ENCODE measurements at places on chromosomes 5 and 9.

GRCh38 chr9:99266255-99267023 is 44.4 kb downstream of the SEC61B start:
- peak; percentile 27 for DNase-seq

DNA sequence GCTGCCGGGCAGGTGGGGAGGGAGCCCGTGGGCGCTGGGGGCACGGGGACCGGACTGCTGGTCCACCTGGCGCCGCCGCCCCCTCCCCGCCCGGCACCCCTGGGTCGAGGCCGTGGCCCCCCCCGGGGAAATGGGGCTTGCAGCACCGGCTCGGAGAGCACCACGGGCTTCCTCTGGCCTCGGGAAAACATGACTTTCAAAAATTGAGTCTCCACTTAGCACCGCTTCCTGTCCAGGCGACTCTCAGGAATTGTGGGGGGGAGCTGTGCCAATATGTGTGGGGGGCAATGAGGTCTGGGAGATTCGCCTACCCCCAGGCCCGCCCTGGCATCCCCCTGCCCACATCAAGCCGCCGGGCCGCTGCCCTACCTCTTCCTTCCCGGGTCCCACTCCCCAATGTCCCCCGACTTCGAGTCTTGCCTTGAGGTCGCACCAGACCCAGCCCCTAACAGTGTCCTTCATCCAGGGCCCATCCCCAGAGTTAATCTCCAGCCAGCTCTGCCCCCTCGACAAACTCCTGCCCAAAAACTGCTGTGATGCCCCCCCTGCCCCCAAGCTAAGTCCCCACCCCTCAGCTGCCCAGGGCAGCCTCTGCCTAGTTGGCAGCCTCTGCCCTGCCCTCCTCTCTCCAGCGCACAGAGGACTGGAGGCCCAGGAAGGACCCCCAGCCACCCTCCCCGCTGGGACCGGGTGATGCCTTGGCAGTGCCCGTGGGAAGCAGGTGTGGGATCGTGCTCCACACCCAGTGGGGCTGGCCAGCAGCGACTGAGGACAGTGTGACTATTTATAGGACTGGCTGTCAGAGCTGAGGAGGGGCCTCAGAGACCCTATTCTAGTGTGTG is 3.9 kb downstream of the EGFL7 start:
- no peak for DNase-seq

GRCh38 chr9:110089681-110090370 is 118.1 kb downstream of the C9orf152 start:
- DNase-seq: no peak

- no peak for DNase-seq
These were observed 95.0 kb downstream of the CRB2 start for GRCh38 chr9:123450996-123451395.

DNA sequence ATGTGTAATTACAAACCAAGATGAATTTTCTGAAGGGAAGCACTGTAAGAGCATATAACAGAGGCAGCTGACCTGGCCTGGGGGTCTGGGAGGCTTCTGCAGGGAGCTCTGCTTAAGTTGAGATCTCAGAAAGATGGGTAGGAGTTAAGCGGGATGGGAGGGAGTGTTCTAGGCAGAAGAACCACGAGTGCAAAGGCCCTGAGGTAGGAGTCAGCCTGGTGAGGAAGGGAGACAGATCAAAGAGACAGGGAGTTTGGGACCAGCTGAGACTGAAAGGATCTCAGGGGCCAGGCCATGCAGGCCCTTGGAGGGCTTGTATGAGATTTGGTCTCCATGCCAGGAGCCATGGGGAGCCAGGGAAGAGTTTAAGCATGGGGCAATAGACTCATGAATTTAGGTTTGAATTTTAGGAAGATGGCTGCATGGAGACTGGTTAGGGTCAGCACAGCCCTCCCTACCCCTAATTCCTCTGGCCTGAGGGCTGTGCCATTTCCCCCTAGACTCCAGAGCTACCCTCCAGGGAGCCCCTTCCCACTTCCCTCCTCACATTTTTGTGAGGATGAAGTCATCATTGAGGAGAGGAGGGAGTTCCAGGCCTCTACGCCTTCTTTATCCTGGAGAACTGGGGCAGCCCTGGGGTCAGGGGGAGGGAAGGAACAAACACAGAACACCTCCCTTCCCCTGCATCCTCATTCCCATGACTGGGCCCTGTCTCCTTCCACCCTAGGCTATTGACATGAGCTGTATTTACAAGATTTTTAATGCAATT is 4.8 kb upstream of the ARAP3 start:
- no peak for DNase-seq

- DNase-seq: no peak
These were observed 80.4 kb downstream of the SLC12A2 start for GRCh38 chr5:128163991-128164390.

- no peak for DNase-seq
These were observed 651.8 kb downstream of the KIF4B start for GRCh38 chr5:155665361-155665760.

GRCh38 chr9:85610074-85610860 is 131.5 kb downstream of the AGTPBP1 start:
- DNase-seq: no peak

GRCh38 chr5:33275921-33276627 is 164.7 kb upstream of the TARS1 start:
- DNase-seq: no peak

DNA sequence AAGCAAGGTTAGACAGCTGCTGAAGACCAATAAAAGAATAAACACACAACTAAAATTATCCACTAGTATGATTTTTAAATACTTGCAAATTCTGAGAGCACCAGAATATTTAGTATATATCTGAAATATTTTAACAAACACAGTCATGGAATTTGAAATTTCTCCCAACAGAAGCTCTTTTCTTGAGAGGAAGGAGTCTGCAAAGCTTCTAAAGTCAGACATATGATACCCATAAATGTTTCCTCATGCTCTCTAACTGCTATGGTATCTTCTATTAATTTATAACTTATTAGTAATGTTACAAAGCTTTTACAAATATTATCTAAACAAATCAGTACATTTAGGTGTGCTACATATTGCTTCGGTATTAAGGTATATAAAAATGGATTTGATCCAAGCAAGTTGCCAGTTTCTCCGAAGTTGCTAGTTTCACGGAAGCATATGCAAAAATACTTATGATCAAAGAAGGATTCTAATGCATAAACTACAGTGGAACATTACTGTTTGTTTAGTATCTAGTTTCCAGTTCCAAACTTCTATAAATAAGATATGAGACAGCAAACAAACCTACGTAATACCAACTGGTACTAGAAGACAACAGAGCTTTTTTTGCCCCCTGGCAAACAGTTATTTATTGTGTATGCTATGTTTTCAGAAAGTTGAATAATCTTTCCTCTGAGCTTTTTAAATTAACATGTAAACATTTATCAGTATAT is 22.0 kb downstream of the FNIP1 start:
- DNase-seq: no peak

DNA sequence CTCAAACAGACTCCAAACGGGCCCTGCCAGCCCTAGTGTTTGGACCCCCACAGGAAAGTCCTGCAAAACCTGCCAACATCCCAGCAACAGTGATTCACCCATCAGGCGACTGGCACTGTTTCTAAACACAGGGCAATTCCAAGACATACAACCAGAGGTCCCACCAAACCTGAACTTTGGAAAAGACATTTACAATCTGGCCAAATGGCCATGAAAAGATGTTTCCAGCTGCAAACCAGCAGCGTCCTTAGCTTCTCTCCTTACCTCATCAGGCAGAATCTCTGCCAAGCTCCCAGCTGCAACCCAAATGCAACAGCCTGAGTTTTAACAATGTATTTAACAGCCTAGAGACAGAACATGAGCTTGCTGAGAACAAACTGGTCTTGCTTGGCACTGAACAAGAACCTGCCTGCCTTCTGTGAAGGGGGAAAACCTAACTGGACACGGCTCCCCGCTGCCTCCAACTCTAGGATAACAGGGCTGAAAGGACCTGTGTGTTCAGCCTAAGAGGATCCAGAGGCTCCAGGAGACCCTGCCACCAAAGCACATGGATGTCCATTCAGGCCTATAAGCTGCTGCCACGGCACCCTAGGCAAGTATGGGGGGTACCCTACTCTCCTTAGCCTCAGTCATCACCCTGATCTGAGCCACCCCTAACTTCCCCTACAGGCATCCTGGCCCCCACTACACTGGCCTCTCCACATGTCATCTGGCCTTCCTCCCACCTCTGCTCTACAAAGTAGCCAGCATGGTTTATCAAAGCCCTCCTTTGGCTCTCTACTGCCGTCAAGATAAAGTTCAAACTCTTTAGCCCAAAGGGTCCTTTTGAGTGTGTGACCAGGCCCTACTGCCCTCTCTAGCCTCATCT is 5.6 kb downstream of the P4HA2 start:
- DNase-seq: no peak

GRCh38 chr5:151223447-151224264 is at the start of gene CCDC69:
Gene CCDC69, minus strand, starts transcription at chr5:151224092. Its CDS starts 122 bp downstream, at chr5:151223970.
- no peak for DNase-seq

DNA sequence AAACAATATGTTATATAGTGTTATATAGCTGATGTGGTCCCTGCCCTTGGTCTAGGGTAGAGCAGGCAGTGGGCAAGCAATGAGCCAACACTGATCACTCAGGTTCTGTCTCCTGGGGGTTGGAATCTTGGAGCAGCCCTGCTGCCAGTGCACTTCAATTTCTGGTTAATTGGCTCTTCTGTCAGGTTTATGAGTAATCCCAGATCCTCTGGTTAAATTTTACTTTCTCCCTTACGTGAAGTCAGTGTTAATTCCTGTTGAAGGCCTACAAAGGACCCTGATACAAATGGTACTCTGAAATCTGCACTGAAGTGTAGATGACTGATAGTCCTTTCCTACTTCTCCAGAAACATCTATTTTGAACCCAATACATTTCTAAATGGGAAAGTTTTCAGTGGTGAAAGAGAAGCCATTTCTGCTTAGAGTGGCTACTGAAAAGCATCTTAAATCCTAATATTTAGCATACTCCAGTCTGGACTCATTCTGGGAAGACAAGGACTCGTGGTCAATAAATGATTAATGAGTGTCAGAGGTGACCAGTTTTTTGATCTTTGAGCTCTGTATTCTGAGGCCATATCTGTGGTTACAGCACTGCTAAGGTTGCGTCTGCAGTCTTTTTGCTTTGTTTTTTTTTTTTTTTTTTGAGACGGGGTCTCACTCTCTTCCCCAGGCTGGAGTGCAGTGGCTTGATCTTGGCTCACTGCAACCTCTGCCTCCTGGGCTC is 442.4 kb downstream of the KIF4B start:
- no peak for DNase-seq

DNA sequence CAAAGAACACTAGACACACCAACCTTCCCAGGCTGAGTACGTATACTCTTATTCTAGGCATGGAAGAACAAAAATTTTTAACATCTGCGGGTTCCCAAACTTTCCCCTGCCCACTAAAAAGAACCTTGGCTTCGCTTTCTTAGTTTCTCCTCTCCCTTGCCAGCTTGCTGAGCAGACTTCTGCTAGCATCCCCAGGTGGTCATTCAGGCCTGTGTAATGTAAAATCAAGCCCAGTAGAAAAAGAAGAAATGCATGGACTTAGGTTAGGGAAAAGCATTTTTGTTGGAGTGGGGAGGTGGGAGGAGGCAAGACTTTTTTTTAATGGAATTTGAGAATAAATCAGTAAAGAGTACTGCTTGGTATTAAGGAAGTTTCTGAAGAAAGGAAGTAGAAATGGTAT is 331.0 kb upstream of the TLE4 start:
- DNase-seq: no peak

DNA sequence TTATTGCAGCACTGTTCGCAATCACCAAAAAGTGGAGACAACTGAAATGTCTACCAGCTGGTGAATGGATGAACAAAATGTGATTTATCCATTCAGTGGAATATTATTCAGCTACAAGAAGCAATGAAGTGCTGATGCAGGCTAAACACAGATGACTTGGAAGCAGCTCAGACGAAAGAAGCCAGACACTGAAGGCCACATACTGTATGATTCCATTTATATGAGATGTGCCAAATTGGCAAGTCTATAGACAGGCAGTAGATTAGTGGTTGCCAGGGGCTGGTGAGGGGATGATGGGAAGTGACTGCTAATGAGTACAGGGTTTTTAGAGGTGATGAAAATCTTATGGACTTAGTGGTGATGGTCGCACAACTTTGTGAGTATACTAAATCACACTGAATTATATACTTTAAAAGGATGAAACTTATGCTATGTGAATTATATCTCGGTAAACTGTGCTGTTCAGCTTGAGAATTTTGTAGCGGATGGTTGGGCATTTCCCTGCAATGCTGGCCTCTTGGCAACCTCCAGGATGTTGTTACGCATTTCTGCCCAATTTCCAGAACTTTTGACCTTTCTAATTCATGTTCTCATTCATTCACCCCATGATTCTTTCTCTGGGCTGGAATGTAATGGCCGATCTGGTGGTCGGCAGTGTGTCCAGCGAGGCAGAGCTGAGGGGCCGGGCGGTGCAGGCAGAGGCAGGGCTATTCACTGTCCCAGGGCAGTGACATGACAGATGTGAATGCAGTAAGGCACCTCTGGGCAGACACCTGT is 22.0 kb upstream of the WNK2 start:
- DNase-seq: no peak

DNA sequence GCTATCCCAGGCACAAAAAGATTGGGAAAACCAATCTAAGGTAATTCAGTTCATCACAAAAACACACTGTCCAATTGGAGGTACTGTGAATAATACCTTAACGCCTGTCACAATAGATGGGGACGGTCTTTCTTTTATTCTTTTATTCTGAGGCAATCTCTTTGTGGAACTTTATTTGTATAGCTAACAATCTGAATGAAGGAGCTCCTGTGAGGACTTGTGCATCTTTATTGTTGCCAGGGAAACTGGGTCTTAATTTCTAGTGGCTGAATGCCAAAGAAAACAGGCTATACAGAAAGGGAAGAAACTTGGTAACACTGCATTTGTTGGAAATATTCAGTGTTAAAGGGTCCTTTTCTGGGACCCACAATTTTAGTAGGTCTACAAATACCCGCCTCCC is 546.9 kb upstream of the C9orf72 start:
- no peak for DNase-seq

DNA sequence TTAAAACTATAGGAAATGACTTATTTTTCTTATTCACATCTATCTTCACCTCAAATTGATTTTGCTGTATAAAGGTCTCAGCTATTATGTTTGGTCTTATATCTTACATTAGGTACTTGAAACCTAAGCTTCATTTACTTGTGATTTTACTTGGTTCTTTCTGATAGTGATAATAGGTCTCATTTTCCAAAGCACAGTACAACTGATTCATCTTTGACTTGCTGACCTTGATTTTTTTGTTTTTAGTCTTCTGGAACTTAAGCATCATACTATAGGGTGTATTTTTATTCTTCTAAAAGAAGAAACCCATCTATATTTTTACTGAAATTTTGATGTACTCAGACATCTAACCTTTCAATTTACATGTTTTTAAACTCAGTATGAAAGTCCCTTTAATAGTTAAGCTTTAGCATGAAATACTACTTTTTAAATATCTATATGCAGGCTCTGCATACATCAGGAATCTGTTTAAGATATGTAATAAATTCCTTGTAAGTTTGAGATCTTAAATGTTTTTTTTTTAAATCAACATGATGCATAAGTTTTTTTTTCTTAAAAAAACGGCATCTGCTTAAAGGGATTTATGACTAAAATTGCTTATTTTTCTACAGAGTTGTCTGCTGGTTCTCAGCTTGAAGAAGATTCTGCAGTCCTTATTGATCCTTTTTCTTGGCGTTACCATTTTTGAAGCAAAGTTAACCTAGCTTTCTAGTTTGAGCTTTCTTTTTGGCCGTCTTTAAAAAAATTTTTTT is 13.3 kb downstream of the MATR3 start:
- DNase-seq: no peak
